ENCODE measurements at places on chromosomes 4 and X.

GRCh38 chrX:153455571-153455970, 9.7 kb upstream of the TREX2 start:
- DNase-seq = no peak

DNA sequence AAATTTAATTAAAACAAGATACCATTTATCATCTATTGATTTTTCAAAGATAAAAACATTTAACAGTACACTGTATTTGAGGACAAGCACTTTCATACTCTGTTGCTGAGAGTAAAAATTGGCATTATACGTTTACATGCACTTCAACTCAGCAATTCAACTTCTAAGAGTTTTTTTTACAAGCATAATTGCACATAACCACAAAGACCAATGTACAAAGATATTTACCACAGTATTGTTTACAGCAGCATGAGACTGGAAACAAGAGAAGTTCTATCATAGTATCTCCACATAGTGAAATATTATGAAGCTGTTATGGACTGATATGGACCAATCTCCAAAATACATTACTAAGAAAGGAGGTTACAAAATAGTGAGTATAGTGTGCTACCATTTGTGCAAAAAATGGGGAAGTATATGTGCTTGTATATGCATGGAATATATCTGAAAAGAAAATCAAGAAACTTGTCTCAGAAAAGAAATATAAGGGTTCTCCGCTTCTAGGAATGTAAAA, 10.9 kb downstream of the GAB3 start:
- DNase-seq = no peak

GRCh38 chr4:77959566-77960338, 97.1 kb downstream of the MRPL1 start:
- DNase-seq = no peak

DNA sequence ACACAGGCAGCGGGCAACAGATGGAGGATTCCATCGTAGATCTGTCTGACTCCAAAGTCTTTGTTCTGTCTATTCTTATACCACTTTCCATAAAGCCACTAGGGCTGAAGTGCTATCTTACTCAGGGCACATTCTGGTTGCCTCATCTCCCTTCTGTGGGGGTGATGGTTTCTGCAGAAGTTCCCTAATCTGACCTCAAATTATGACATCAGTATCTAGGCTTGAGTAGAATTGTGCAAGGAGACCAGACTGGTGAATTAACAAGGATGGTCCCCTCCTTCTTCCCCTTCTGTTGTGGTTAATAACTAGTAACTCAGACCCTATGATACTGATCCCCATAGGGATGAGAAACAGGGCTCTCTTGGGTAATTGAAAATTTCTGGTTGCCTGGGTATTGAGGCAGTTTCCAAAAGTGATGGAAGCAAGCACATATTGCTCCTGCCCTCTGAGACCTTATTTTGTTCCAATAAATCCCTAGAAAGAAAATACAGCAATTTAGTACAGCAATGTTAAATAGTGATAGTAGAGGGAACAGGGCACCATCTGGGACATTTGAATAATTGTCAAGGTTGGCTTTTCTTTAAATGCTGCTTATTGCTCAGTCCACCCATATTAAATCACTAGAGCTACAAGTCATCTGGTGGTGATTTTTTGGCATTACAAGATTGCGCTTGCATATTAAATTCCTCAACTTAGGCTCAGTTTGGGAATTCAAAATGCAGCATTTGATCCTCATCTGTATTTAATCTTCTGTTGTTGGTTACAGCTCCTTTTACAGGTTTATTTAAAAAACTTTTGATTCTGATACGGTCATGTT, 57.3 kb upstream of the AP1S2 start:
- no peak for DNase-seq

DNA sequence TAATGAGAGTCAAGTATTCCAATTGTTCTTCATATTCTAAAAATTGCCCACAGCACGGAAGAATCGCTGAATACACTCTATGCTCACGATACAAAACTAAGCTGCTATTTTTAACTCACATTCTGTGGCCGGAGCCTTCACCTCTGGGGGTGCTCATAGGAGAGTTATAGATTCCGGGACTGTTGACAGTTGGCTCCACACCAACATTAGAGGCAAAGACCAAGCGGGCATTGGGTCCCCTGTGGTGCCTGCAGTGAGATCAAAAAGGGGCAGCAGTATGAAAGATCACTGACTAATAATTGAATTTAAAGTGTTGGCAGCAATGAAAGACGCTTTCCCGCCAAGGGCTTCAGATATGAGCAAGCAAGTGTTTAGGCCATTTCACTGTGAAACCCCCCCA, 146.0 kb downstream of the TMEM144 start:
- DNase-seq = no peak

DNA sequence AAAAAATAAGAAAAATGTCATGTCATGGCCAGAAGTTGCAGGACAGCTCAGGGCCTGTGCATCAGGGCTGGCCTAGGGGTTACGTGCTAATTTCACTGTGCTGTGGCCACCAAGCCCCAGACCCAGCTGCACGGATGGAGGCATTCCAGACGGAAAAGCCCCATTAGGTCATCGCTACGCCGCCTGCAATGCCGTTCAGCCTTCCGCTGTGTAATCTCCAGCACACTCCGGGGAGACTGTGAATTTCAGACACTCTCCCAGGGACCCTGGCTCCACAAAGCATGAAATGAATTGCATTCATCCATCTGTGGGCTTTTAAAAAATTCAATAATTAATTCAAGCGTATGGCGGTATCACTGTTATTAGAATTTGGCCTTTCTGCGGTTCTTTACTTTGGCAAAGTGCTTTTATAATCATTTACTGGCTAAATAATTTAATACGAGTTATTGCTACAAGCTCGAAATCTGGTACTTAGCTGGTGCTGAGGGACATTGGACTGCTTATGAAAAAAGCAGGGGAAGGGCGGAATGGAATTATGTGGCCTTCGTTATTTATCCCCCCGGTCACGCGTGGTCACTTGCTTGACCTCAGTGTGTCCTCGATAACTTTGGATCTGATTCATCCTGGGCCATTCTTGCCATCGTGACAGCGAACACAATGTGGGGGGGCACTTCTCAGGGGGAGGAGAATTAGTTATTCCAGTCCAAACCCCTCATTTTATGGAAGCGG, 9.0 kb upstream of the NSG1 start:
- DNase-seq = no peak

- no peak for DNase-seq
Measured at GRCh38 chr4:40225497-40225896, 28.7 kb downstream of the RHOH start.

- DNase-seq = no peak
Measured at GRCh38 chrX:35017284-35017683, 74.7 kb downstream of the FAM47B start.

GRCh38 chr4:62133101-62133897, 933.2 kb downstream of the ADGRL3 start:
- no peak for DNase-seq

GRCh38 chr4:123599920-123600810, 203.6 kb downstream of the SPRY1 start:
- peak; percentile 32 for DNase-seq

DNA sequence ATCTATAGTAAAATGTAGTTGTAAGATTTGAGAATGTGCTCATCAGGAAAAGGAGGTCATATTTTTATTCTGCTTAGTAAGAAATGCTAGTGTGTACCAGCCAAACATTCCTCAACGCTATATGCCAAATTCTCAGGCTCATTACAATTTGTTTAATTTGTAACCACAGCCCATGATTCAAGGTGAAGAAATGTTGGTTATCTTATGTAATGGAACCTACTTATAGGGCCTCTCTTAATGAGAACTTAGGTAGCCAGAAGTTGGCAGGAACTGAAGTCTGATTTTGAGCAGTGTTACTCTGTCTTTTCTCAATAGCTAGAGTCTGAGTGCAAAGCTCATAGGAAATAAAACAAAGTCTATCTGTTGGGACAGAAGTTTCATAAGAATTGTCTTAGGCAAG, 595.0 kb downstream of the GLUD2 start:
- no peak for DNase-seq

DNA sequence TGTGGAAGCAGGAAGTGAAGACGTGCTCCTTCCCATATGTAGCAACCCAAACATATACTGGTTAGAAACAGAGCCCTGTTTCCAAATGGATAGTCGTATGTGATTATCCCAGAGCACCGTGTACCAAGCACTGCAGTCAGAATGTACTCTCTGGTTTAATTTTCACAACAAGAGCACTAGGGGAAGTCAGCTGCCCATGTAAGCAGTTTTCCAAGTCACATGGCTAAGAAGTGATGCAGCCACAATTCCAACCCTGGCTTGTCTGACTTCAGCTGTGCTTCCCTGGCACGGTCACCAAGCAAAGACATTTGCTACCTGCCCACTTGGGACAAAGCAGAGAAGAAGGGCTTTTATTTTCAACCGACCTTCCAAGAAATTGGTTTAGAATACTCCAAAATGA, 28.2 kb upstream of the CEP135 start:
- DNase-seq = no peak

GRCh38 chr4:15976456-15977447, 13.8 kb upstream of the FGFBP2 start:
- DNase-seq = no peak

GRCh38 chrX:41457613-41458192, 10.6 kb downstream of the NYX start:
- DNase-seq = no peak

GRCh38 chr4:184402239-184402638, 72.1 kb downstream of the IRF2 start:
- DNase-seq = no peak

DNA sequence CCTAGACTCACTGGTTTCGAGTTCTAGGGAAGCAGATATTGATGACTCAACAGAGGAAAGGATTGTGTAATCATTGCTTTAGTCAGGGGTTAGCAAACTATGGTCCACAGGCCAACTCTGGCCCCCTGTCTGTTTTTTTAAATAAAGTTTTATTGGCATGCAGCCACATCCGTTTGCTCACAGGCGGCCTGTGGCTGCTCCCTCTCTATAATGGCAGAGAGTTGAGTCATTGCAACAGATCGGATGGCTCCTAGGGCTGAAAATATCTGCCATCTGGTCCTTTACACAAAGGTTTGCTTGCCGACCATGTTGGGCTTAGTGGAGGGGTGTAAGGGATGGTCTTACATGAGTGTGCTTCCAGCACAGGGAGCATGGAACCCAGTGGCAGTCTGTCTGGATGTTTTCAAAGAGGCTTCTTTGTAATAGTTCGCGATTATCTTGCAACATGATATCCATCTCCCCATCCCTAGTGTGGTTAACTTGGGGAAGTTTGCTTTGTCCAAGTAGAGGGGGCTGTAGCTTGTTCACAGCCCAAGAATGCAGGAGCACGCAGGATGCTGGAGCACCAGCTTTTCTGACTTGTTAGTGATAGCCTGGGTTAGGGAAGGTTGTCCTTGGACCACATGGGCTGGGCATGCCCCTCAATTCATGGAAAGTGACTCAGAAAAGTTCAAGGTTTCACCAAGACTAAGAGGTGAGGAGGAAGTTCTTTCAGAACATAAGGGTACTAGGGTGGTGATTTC, 59.3 kb upstream of the CLDN34 start:
- no peak for DNase-seq

DNA sequence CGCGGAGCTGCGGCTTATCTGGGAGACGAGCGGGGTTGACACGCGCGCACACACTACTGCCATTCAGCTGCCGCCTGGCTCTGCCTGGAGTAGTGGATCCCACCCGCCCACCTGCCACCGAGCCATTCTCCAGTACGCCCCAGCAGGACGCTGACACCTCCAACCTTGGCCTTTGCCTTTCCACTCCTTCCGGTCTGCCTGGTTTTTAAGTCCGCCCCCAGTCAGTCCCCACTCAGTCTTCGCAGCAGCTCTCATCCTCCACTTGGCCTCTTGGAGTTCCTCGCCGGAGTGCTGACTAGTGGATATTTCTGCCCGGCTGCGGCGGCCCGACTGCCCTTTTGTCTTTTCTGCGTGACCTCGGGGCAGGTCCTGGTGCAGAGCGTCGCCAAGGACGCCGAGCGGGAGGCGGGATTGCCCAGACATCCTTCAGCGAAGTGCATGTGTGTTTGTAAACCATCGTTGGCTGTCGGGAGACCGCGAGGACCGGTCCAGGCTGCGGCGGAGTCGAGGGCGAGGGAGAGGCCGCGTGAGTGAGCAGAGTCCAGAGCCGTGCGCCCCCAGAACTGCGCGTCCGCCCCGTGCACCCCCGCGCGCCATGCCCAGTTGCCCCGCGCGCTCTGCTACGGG, 1.1 kb downstream of the SLIT2 start:
- DNase-seq = no peak

DNA sequence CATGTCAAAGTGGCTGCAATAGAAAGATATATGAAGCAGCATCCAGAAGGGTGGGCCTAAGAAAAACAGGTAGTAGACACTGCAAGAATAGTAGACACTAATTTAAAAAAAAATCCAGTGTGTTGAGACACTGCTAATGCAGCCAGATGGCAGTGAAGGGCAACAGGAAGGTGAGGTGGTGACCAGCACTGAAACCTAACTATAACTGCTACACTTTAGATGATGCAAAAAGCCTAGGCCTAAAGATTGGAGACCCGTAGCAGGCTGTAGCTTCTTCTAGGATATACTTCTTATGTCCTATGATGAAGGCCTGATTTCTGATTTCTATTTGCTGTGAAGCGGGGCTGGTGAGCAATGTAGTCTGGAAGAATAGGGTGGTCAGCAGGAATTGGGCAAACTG, 38.7 kb upstream of the SH3KBP1 start:
- no peak for DNase-seq

GRCh38 chr4:89134775-89135319, 23.5 kb downstream of the TIGD2 start:
- DNase-seq = no peak

- DNase-seq = no peak
Measured at GRCh38 chr4:153480704-153481103, 14.5 kb downstream of the TMEM131L start.

GRCh38 chr4:71558248-71558647, 219.4 kb downstream of the SLC4A4 start:
- DNase-seq = no peak

- no peak for DNase-seq
Measured at GRCh38 chrX:79375340-79375739, 8.2 kb upstream of the ITM2A start.

GRCh38 chr4:1082215-1083182, 30.9 kb downstream of the RNF212 start:
- DNase-seq = no peak

- no peak for DNase-seq
Measured at GRCh38 chr4:71189471-71189870, 149.3 kb upstream of the SLC4A4 start.
